Bone marrow (tissue), 2 donors: ENCODE measurements at places on chromosomes 1 and 21.
A peak's percentile ranks its signal among the peaks of the same experiment; 100 is the strongest.

DNA sequence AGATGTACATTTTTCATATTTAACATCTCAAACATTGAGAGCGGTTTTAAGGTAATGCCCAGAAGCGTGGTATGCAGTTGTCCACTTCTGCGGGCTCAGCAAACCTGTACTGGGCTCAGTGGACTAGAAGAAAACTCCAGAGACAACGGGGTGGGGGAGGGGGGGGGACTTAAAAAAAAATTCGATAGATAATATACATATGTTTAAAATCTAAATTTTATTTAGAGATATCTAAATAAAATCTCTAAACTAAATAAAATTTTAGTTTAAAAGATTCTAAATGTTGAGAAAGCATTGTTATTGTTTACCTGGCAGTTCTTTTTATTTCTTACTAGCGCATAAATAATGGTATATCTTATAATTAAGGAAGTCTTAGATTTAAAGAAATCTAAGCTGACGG lies 1.1 kb upstream of the IL12RB2 start:
- DNase-seq: no peak

DNA sequence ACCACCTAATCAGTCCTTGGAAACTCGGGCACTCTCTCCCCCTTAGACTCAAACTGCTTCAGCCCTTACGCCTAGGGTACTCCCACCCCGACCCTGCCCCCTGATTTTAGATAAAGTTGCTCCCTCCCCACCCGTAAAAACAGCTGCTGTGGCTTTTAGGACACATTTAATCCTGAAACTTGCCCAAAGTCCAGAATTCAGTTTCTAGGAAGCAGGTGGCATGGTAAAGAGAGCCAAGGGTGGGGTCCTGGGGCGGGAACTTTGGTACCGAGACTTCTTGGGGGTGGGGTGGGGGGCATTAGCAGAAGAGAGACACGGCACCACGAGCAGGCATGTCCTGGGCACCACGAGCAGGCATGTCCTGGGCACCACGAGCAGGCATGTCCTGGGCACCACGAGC lies 52.4 kb downstream of the CASZ1 start:
- no peak for DNase-seq

- DNase-seq: no peak
Measured at GRCh38 chr1:97499667-97500066, 421.2 kb downstream of the DPYD start.

DNA sequence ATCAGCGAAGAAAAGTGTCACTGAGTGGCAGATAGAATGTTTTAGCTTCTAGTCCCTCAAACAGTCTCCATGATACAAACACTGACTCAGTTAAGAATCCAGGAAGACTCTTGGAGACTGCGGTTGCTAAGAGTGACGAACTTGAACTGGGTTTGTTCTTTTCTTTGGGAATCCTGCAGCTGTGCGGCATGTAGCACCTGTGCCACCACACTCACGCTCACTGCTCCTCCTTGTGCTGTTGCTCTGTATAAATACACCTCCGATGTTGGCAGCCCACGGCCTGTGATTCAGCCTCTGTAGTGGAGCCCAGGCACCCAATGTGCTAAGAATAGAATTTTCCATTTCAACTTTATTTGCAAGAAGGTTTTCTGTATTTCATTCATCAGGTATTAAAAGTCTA lies 5.5 kb upstream of the PPIE start:
- no peak for DNase-seq

DNA sequence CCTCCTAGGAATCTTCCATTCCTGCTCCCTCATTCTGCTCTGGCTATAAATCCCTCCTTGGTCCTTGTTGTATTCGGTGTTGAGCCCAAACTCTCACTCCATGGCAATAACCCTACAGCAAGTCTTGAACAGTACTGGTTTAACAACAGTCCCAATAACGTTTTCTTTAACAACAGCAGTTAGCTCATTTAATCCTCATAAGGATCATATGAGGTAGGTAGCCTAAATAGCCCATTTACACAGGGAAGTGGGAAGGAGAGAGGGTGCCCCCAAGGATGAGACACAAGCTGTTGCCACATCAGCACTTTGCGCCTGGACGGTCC lies 444 bp upstream of the AGTRAP start:
- no peak for DNase-seq

- DNase-seq: no peak
Measured at GRCh38 chr1:36708587-36708986, 225.9 kb upstream of the CSF3R start.

GRCh38 chr1:57727121-57727520 lies 303.3 kb upstream of the DAB1 start:
- DNase-seq: no peak

- DNase-seq: no peak
Measured at GRCh38 chr1:19877181-19877750, 4.9 kb upstream of the OTUD3 start.

DNA sequence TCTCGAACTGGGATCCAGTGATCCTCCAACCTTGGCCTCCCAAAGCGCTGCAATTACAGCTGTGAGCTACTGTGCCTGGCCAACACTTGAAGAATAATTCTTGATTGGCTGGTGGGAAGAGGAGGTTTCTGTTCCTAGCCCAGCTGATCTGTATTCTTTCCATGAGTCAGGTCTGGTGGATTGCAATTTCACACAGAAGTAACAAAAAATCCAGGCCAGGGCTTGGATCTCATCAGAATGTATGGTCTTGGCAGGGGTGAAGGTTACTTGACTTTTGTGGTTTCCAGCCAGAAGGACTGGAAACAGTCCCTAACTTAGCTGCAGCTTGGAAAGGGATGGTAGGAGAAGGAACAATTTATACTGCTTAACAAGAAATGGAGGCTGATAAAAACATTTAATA lies 5.1 kb upstream of the HP1BP3 start:
- DNase-seq: no peak

GRCh38 chr1:16442941-16443340 lies 2.4 kb downstream of the NECAP2 start:
- DNase-seq: peak; percentile 17

DNA sequence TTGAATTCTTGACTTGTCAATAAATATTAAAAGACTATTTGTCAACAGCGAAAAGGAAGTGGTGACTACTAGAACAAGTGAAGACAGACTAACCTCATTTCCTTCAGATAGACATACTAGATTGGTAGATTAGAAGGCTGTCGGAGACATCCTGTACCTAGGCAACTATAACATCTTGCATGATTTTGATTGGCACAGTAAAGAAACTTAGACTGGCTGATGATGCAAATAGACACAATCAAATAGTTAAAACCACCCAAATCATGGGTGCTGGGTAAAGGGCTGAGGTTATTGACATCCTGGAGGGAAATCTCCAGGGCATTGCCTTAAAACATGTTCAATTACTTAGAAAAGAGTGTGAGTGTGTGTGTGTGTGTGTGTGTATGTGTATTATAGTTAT lies 85.9 kb upstream of the EDEM3 start:
- no peak for DNase-seq

- no peak for DNase-seq
Measured at GRCh38 chr1:222109836-222110235, 367.9 kb upstream of the DUSP10 start.

DNA sequence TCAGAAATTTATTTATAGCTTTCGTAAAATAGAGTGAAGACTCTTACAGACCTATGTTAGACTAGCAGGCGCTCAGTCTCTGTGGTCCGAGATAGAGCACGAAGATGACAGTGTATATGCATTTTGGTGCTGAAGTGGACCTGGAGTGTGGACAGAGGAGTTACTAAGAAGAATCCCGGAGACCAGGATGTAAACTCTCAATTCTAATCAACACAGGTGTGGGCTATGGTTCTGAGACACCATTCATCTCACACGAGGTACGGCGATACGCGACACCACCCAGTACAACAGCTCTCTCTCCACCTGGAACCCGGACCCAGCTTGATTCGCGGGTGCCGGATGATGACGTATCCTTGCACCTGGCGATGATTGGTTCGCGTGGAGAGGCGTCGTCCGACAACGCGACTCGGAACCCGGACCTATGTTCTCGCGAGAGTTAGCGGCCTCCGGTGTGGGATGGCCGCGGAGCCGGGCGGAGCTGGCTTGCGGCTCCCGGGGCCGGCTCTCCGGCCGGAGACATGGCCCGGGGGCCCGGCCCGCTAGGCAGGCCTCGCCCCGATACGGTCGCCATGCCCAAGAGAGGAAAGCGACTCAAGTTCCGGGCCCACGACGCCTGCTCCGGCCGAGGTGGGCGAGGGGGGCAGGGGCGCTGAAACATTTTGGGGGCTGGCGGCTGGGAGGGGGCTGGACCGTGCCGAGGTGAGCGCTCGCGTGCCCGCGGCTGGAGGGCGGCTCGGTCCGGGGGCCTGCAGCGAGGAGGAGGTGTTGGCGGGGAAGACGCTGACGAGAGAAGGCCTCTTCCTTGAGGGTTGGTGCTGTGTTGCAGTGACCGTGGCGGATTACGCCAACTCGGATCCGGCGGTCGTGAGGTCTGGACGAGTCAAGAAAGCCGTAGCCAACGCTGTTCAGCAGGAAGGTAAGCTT lies at the start of gene TMEM183A:
TMEM183A (plus strand) TSS at position 427 of the 924 bp plus-strand sequence; CDS start at position 519, 92 bp downstream.
- peak; percentile 85 for DNase-seq
